Activated CD4-positive, alpha-beta T cell treated with anti-CD3 and anti-CD28 coated beads for 48 hours (primary cell): ENCODE measurements at places on chromosomes 16 and 17.
A peak's percentile ranks its signal among the peaks of the same experiment; 100 is the strongest.

DNA sequence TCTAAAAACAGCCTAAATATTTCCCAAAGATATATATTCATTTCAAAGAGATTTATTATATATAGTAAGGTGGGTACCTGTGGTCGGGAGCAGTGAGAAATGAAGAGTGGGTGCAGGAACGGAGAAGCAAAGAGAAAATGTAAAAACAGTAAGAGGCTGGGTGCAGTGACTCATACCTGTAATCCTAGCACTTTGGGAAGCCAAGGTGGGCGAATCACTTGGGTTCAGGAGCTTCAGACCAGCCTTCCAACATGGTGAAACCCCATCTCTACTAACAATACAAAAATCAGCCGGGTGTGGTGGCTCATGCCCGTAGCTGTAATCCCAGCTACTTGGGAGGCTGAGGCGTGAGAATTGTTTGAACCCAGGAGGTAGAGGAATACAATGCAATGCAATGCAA is 257.1 kb downstream of the BCAS3 start:
- no peak for DNase-seq

GRCh38 chr17:67689534-67690177 is 28.1 kb upstream of the NOL11 start:
- DNase-seq: peak; percentile 52

DNA sequence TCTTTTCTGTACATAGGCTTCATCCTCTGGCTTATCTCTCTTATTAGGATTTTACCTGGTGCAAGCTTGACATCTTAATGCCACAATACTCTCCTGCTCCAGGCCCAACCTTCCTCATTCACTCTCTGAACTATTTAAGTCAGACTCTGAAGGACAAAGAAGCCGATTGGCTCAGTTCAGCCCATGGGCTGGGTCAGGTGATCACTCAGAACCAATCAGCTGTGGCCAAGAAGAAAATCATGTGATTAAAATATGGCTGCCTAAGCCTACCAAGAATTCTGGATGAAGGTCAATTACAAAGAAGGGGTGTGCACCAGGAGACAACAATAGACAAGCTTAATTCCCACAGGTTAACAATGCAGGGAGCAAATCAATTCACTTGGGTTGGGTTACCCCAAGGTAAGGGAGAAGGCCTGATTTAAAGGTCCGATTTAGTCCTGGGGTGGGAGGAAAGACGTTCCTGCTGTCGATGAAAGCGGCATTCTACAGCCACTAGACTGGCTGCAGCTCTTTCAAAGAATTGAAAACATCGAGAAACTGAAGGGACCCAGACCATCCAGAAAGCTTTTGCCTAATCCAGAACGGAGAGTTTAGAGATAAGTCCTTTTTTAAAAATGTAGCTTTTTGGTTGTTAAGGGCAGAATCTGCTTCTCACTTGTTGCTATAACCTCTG is 42.9 kb upstream of the NFAT5 start:
- peak; percentile 37 for DNase-seq

DNA sequence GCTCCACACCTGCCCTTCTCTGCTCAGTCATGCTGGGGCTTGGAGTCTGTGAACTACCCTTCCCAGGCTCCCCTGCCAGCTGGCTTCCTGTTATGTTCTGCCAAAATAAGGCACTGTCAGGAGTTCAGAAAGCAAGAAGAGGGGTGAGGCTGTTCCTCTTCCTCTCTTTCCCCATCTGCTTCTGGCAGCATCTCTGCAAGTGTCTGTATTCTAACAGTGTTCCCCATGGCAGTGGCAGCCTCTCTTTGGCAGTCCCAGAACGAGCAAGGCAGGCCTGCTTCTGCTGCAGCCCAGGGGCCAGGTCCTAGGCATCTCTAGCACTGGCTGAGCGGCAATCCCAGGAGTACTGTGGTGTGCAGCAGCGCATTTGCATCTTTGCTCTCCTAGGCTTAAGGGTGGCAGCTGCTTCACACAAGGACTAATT is 219.1 kb downstream of the STX8 start:
- no peak for DNase-seq

GRCh38 chr16:28858421-28858820 is 5.2 kb upstream of the SH2B1 start:
- no peak for DNase-seq

DNA sequence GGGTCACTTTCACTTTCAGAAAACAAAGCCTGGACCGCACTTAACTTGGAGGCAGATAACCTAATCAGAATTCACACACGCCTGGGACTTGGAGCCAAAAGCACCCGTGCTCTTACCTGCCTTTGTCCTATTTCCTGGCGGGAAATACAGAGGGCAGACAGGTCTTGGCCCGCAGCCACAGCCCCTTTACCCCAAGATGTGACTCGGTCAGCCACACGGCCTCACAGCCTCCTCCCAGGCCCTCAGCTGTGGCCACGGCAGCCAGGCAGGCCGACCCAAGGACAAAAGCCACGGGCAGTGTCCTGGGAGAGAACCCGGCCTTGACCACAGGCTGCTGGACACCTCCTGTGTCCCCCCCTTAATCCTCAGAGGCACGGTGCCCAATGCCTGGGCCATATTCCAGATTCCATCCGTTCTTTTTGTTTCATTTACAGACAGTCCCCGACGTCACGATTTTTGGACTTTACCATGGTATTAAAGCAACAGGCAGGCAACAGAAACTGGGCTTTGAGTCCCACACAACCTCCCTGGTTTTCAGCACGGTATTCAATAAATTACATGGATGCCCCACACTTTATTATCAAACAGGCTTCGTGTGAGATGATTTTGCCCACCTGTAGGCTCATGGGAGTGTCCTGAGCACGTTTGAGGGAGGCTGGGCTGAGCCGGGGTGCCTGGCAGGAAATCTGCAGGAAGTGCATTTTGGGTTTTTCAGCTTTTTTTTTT is 30.1 kb upstream of the GAA start:
- no peak for DNase-seq

DNA sequence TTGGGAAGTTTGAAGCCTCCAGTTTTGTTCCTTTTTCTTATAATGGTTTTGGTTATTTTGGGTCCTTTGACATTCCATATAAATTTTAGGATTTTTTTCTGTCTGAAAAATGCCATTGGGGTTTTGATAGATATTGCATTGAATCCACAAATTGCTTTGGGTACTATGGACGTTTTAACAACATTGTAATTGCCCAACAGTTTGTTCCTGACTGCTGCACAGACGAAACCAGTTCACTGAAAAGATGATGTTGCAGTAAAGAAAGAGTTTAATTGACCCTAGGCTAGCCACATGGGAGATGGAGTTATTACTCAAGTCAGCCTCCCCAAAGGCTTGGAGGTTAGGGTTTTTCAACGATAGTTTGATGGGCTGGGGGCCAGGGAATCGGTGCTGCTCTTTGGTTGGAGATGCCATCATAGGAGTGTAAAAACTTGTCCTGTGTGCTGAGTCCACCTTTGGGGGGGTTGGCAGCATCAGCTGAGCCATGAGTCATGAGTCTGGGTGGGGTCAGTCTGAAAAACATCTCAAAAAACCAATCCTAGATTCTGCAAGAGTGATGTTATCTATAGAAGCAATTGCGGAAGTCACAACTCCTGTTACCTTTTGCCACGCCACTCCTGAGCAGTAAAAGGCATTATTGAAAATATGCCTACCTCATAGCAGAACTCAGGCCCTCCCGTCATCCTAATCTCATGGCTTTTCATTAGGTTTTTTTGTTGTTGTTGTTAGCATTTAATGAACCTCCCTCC is 2.7 kb upstream of the PRSS41 start:
- DNase-seq: no peak

- DNase-seq: no peak
These were observed 157.0 kb downstream of the C16orf95 start for GRCh38 chr16:87160234-87160636.

- no peak for DNase-seq
These were observed 42.2 kb downstream of the ATP2C2 start for GRCh38 chr16:84410361-84411138.

GRCh38 chr16:66692341-66692740 is 4.2 kb downstream of the CMTM4 start:
- no peak for DNase-seq

GRCh38 chr17:75979705-75980187 is 706 bp downstream of the TEN1 start:
- no peak for DNase-seq

- DNase-seq: no peak
These were observed 32.9 kb downstream of the CFAP20 start for GRCh38 chr16:58096249-58096648.

DNA sequence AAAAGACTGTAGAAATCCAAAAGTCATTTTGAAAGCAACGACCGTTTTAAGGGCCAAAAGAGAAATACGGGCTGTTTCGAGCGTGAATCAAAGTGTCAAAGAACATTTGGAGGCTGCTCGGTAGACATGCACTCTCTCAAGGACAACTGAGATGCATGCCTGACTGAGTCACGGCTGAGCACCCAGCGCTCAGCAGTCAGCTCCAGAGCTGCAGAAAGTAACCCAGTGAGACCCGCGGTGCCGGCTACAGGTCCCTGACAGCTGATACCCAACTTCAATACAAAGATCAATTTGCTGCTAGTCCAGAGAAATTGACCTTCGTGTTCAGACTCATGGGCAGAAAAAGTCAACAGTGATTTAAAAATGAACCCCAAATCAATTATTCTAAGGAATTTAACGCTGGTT is 214.9 kb downstream of the STX8 start:
- no peak for DNase-seq

- DNase-seq: peak; percentile 31
These were observed 1.0 kb downstream of the GSDMA start for GRCh38 chr17:39963829-39964228.

- peak; percentile 50 for DNase-seq
These were observed 32.1 kb upstream of the JPT2 start for GRCh38 chr16:1645914-1646525.

- no peak for DNase-seq
These were observed 67.0 kb downstream of the IQCK start for GRCh38 chr16:19785081-19785480.

DNA sequence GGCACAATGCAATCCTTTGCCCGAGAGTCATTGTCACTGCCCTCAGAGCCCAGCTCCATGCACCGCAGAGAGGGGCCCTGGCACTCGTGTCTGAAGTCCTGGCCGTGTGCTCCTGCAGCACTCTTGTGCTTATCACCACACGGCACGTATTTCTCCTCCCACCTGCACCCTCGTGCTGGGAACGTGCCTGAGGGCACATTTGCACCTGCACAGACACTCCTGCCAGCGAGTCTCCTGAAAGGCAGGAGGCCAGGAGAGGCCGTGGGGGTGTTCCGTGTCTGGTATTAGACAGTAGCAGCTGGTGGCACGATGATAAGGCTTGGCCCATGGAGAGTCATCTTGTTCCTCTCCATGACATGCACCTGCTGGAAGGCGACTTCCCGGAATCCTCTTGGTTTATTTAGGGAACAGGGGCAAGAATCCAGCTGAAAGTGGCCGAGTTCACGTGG is 3.4 kb upstream of the ACSF3 start:
- no peak for DNase-seq

DNA sequence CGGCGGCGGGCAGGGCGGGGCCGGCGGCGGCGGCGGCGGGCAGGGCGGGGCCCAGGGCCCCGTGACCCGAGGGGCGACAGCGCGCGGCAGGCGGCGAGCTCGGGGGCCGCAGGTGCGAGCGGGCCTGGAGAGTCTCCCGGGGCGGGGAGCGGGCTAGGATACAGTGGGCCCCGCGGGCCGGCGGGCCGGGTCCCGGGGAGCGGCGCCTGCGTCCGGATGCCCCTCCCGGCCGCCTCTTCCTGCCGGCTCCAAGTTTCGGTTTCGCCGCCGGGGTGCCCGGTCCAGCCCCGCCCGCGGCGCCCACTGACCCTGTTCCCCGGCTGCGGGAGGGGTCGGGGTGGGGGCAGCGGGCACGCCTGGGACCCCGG is at the start of gene RNF213:
RNF213 (plus strand) TSS at position 62 of the 368 bp plus-strand sequence. CDS start 2,830 bp downstream, outside the sequence.
- peak; percentile 61 for DNase-seq

DNA sequence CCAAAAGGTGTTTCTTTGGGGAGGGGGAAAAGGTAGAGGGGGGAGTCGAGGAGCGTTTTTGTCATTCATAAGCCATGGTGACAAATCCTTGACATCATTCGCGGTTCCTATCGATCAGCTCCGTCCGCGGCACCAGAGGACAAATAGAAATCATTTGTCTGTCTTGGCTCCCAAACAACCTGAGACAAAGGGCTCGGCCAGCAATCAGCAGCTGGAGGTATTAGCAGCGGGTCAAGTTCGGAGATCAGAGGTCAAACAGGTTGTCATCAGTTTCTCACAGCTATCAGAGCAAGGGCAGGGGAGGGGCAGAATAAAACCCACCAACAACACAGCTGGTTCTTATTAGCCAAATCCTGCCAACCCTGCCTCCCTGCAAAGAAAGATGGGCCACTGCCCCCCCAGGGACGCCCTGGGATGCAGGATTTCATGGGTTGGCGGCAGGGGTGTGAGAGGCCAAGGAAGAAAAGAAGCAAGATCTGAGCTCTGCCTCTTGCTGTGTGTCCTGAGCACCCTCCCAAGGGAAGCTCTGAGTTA is 145.3 kb upstream of the LHX1 start:
- DNase-seq: no peak

GRCh38 chr16:11276143-11276895 is at the start of gene PRM2:
TSS of gene PRM2 (minus strand) at chr16:11276480. CDS start at chr16:11276370, 110 bp downstream.
- no peak for DNase-seq

- DNase-seq: no peak
These were observed 64.4 kb upstream of the CDC42EP4 start for GRCh38 chr17:73376152-73376551.

DNA sequence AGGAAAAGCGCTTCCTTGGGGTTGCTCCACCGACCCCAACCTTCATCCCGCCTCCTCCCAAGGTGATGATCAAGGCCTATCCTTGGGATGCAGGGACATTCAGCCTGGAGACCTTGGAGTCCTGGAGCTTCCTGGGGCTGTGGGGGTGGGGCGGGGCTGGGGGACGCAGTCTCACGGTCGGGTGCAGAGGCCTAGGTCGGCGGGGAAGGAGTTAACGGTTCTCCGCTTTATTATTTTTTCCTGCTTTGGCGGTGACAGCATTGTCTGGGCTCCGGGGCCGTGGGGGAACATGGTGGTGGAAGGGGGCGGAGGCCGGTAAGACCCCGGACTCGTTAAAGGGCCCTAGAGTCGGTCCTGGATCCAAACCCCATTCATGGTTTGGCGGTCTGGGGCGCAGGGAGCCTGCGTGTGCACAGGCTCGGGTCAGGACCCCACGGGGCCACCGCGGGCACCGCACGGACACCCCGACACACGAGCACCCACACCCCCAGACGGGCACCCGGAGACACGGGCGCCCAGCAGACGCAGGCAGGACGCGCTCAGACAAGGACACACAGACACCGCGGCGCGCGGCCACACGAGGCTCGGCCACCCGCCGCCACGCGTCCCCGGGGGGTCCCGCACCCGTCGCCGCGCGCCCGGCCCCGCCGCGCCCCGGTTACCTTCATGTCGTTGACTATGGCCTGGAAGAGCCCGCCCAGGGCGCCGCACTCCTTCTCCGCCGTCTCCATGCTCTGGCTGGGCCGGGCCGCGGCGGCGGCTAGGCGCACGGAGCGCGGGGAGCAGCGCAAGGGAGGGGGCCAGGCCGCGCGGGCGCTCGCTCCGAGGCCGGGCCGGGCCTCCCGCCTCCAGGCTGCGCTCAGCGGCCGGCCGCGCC is 554 bp downstream of the MTSS2 start:
- DNase-seq: no peak
